ENCODE measurements at places on chromosomes 13 and 19.

DNA sequence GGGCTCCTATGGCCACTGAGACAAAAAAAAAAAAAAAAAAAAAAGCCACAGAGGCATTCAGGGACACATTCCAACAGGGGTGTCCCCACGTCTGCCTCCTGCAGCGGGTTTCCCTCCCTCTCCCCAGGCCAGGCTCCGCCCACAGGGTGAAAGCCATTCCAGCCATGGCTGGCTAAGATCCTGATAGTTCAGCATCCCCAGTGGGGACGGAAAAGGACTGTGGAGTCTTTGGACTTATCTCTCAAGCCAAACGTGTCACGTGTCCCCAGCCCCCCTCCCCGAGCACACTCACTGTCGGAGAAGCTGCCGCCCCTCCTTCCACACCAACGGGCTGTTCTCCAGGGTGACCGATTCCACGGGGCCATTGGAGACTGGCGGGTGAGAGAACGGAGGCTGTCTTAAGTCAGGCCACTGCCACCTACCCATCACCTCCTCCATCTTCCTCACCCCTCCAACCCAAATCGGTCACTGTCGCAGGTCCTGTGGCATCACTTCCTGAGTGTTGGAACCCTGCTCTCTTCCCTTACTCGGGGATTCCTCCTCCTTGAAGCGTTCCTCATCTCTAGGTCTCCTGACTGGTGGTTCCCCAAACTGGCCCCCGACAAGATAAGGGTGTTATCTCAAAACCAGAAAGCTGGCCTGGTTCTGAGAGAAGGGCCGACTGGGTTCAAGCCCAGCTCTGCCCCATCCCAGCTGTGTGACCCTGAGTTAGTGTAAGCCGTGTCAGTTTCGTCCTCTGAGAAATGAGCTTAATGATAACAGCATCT is 9.1 kb upstream of the FKRP start:
- DNase-seq: no peak

- DNase-seq: no peak
Measured at GRCh38 chr13:34944751-34945150, 2.7 kb downstream of the NBEA start.

- DNase-seq: no peak
Measured at GRCh38 chr19:45352914-45353796, 12.6 kb downstream of the KLC3 start.

DNA sequence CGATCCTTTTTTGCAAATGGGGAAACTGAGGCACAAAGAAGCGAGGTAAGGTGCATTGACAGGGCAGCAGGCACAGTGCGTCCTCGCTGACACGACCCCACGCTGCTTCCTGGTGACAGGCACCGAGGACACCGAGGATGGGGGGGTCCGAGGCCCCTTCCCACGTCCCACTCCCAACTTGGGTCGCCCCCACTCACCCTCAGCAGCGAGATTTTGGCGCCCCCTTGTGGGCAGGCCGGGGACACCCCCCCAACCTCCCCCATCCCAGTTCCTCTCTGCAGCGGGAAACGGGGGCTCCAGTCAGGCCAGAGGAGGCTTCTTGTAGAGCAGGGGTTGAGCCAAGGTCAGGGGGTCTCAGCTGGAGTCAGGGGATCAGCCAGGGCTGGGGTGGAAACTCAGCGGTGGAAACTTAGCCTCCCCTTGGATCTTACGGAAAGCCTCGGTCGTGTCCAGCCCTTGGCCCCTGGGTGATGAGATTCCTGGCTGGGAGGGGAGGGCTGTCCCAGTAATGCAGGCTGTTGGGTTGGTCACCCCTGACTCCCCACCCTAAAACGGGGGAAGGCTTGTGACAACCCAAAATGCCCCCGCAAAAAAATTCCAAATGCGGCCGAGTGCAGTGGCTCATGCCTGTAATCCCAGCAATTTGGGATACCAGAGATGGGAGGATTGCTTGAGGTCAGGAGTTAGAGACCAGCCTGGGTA is 8.2 kb downstream of the SMIM24 start:
- no peak for DNase-seq

DNA sequence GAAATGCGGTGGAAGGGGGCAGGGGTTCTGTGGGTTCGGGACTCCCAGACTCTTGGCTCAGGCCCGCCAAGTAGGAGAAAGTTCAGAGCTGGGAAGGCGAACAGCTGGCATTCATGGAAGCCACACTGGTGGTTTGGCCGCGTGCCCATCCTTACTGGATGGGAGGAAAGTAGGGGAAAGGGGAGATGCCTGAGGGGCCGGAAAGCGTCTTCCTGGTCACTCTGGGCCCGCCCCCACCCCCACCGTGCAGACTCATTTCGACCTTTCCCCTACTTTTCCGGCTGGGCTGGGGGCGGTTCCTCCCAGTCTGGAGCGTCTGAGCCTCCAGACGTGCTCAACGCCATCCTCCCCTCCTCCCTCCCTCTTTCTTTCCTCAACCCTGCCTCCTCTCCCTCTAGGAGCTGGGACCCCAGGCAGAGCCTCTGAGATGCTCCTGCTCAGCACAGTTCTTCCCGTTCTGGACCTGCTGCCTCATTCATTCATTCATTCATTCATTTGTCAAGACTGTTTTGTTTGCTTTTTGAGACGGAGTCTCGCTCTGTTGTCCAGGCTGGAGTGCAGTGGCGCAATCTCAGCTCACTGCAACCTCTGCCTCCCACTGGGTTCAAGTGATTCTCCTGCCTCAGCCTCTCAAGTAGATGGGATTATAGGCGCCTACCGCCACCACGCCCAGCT is 3.5 kb downstream of the ANGPTL4 start:
- no peak for DNase-seq

DNA sequence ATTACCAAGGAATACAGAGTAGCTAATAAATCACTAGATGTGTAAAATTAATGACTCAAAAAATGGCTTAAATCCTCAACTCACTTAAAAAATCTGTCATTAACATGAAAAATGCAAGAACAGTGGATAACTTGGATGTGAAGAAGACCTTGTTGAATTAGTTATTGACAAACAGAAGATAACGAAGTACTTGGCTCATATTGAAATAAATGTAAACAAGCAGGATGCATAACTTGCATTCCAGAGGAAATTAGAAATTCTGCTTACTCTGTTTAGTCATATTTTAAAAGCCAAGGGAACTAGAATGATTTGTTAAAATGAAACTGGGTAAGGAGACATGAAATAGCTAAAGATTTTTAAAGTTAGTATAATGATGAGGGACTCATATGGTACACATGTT is 1812.2 kb downstream of the PCDH9 start:
- no peak for DNase-seq

GRCh38 chr19:16366433-16367260 is 42.0 kb downstream of the KLF2 start:
- no peak for DNase-seq

Data from effector memory CD4-positive, alpha-beta T cell (primary cell).